ENCODE measurements at places on chromosomes 5 and 9. TPM values are rescaled to one million over a fixed set of nuclear protein-coding genes. Genes with fewer than 3 reads are reported as not detected.

The RASEF gene
- total RNA-seq, result not detected

The PCDHGA11 gene
- 1.1 TPM for total RNA-seq

The MCC gene
- 0.22 TPM for total RNA-seq

The FOXD4L3 gene
- not detected for total RNA-seq

The ARHGEF39 gene
- 0.59 TPM for total RNA-seq

The ARHGAP26 gene
- 20.9 TPM for total RNA-seq

- no peaks in the 10 kb centered on the region for H3K4me1 ChIP-seq
- H3K27ac ChIP-seq, result no peak overlapping the region
- H3K4me3 ChIP-seq, result no peak overlapping the region
- H3K36me3 ChIP-seq, result no peaks in the 10 kb centered on the region
Measured at GRCh38 chr9:87529671-87530070, 32.0 kb downstream of the DAPK1 start.

DNA sequence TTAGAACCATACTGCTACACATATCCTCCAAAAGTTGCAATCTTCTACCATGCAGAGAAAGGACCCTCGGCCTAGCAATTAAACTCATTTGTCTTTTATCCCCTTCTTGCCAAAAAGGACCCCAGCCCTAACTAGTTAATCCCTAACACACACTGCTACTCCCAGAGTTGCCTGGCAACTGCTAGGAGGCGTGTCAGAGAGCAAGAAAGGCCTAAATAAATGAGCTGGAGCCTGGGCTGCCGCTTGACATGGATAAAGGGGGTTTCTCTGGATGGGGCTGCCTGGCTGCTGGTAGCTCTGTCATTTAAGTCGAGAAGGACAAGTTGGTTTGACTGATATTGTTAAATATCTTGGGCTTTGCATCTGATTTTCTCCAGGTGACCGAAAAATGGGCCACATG lies 194.8 kb downstream of the CRB2 start:
- H3K36me3 ChIP-seq, result peaks cover 19% of the 10 kb centered on the region
- no peak overlapping the region for H3K27ac ChIP-seq
- no peak overlapping the region for H3K4me3 ChIP-seq
- H3K27me3 ChIP-seq, result no peaks in the 10 kb centered on the region
- no peak for DNase-seq
- H3K4me1 ChIP-seq, result no peaks in the 10 kb centered on the region

DNA sequence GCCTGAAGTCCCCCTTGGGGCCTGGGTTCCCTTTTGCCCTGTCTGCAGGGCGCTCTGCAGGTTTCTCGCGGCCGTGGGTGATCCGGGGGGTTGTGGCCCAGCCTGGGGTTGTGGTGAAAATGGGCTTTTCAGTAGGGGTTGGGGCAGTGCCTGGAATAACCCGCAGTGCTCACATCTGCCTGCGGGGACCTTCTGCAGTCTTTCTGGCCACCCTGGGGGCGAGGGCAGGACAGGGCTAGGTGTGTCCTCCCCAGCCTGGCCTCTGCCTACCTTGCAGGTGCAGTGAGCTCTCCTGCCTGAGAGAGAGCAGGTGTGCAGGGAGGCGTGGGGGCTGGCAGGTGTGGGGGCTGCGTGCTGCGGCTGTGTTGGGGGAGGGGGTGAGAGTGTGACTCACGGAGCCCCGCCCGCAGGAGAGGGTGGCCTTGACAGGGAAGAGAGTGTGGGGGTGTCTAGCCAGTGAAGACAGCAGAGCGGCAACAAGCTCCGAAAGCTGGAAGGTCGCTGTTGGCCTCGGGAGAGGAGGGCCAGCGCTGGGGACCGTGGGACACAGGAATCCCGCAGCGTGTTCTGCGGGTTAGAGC lies 131.4 kb downstream of the MRPL36 start:
- H3K36me3 ChIP-seq, result no peaks in the 10 kb centered on the region
- no peak overlapping the region for H3K4me3 ChIP-seq
- H3K27me3 ChIP-seq, result peaks cover 65% of the 10 kb centered on the region
- peaks cover 8% of the 10 kb centered on the region for H3K4me1 ChIP-seq

DNA sequence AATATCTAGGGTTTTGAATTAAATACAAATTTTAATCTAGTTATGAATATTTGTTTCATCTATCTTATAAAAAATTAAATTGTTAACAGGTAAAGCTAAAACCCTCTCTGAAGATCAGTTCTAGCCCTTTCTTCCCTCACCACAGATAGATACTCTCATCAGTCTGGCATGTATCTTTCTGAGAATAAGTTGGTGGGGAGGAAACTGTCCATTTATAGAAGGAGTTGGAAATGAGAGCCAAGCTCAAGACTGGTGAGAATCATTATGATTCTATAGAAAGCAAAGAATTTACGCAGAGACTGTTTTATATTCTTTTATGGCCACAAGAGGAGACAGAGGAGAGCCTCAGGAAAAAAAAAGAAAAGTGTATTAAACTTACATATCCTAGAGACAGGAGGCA lies 59.0 kb downstream of the STARD4 start:
- no peaks in the 10 kb centered on the region for H3K4me1 ChIP-seq
- H3K36me3 ChIP-seq, result no peaks in the 10 kb centered on the region
- no peak overlapping the region for H3K4me3 ChIP-seq
- no peak for DNase-seq
- H3K27ac ChIP-seq, result no peak overlapping the region
- no peaks in the 10 kb centered on the region for H3K27me3 ChIP-seq

GRCh38 chr5:143154510-143155370 lies 248.7 kb downstream of the NR3C1 start:
- H3K27me3 ChIP-seq, result no peaks in the 10 kb centered on the region
- H3K4me3 ChIP-seq, result no peak overlapping the region
- H3K4me1 ChIP-seq, result peaks cover 2% of the 10 kb centered on the region
- peaks cover 5% of the 10 kb centered on the region for H3K36me3 ChIP-seq

- peaks cover under 1% of the 10 kb centered on the region for H3K27me3 ChIP-seq
- H3K36me3 ChIP-seq, result peaks cover 4% of the 10 kb centered on the region
- no peak overlapping the region for H3K27ac ChIP-seq
- no peak overlapping the region for H3K4me3 ChIP-seq
- peaks cover 20% of the 10 kb centered on the region for H3K4me1 ChIP-seq
- DNase-seq, result no peak
Measured at GRCh38 chr5:163938595-163938994, 433.2 kb downstream of the MAT2B start.

GRCh38 chr9:4022435-4023067 lies 277.3 kb downstream of the GLIS3 start:
- no peaks in the 10 kb centered on the region for H3K27me3 ChIP-seq
- no peak overlapping the region for H3K4me3 ChIP-seq
- no peaks in the 10 kb centered on the region for H3K4me1 ChIP-seq

DNA sequence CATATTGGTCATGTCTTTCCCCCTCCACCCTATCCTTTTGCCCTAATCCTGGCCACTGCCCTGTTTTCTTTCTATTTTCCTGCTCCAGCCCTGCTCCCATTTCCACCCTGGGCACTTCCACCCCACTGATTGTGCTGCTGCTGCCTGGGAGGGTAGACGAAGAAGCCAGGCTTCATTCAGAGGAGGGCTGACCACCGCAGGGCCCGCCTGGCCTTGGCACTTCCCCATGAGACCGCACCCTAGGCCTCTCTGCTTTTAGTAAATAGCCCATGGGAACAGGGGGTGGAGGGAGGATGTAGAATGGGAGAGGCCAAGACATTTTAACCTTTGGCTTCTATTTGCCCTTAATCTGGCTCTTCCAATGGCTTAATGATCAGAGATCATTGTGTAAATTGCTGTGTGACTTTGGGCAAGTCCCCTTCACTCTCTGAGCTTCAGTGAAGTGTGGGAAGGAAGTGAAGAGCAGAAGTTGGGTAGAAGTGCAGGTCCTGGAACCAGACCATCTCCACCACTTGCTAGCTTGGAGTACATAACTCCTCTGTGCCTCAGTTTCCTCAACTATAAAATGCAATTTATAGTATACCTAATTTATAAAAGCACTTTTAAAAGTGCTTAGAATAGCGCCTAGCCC lies 13.6 kb upstream of the GPX3 start:
- H3K27ac ChIP-seq, result no peak overlapping the region
- DNase-seq, result no peak
- H3K4me1 ChIP-seq, result no peaks in the 10 kb centered on the region
- H3K27me3 ChIP-seq, result peaks cover 11% of the 10 kb centered on the region
- no peaks in the 10 kb centered on the region for H3K36me3 ChIP-seq
- H3K4me3 ChIP-seq, result no peak overlapping the region
